Hematopoietic multipotent progenitor cell treated with erythropoietin and hydrocortisone succinate and interleukin-3 and kit ligand, for 15 days (in vitro differentiated cells): ENCODE measurements at places on chromosomes 4 and X.

GRCh38 chr4:73221734-73222133 is 36.9 kb downstream of the ANKRD17 start:
- no peak for DNase-seq

DNA sequence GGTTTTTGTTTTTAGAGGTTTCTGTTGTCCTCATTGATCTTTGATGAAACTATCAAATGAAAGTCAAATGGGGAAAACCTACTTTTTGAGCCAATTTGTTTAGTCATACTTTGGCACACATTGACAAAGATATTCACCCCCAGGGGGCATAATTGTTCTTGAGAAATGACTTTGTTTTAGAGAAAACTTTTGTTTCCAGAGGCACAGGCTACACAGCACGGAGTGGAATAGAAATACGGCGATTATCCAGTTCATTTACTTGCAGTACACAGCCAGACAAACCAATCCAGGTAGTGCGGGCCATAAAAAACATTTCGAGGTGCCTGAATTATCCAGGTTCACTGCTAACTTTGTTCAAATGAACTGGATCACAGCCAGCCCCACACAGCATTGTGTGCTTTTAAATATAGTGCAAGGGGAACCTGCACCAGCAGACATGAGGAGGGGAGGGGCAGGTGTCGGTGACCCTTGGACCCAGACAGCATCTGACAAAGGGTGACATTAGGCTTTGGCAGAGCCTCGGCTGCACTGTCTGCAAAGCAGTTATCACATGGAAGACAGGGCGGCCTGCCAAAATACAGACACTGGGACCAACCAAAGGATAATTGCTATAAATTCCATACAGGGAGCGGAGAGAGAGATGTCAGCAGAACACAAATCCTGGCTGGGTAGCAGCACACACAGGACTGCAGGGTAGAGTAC is 179.6 kb upstream of the NOCT start:
- DNase-seq, result no peak

- no peak for DNase-seq
Measured at GRCh38 chr4:172822331-172822730, 346.3 kb upstream of the GALNT7 start.

DNA sequence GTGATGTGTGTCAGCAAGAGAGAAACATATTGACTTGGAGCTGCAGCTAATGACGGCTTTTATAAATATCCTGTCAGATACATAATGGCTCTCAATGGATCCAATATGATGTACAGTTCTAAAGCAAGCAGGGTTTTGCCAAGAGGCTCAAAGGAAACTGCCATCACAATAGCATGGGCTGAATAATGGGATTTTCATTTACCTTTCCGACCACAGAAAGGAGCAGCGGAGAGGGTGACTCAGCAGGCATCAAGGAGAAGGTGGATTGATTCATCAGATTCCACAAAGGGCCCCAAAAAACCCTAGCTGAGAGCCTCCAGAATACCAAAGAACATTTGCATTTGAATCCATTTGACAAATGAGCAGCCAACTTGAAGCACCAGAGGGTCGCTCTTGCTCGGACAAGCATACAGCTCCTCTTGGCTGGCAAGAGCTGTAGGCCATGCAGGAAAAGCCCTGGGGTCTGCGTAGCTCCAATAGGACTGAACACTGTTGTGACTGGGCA is 355.7 kb upstream of the NOCT start:
- DNase-seq, result no peak

GRCh38 chrX:20974326-20974725 is 399.9 kb upstream of the CNKSR2 start:
- DNase-seq, result no peak

DNA sequence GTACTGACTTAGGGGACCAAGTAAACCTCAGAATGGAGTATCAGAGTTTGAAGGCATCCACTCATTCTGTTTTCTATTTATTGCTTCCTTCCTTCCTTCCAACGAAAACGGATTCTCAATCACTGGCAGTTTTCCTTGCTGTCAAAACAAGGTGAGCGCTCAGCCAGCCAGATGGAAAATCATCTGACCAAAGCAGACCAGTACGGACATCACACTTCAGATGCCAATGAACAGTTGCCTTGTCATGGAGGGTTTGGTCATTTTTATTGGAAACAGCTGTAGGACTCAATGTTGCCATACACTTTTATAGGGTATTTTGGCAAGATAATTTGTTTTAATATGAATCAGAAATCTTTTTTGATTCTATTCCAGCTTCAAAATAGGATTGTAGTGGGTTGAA is 16.6 kb downstream of the GEMIN8 start:
- no peak for DNase-seq

DNA sequence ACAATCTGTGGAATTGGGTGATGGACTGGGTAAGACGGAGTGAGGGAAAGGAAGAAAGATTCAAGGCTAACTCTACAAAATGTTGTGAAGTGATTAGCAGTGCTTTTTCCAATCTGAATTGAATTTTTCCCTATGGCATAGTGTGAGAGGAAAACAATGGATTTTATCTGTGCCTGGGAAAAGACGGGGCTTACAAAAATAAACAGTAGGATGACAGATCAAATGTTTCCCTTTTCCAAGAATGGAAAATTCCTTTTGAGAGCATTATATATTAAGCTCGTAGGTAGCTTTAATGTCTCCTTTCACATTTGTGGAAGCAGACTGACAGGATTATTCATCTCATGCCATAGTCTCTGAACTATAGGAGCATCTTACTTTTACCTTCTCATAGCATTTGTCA is 27.8 kb downstream of the ATP11C start:
- DNase-seq, result no peak

DNA sequence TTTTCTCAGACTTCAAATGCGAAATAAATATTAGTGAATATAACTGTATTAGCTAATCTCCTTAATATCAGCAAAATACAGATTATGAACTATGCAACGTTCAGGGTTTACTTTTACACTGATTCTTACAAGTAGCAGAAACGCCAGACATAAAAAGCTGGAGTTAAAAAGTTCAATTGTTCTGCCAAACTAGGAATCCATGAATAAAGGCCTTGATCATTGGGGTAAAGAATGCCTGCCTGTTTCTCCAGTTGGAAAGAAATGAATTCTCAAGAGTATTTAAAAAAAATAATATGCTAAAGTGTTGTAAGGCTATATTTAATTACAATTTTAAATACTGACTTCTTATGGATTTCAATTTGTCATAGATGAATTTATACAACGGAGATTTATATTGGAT is 612.2 kb downstream of the DMD start:
- no peak for DNase-seq

GRCh38 chr4:163493643-163494359 is 689 bp upstream of the TMA16 start:
- no peak for DNase-seq

GRCh38 chr4:1573830-1574459 is 110.2 kb downstream of the FAM53A start:
- no peak for DNase-seq

DNA sequence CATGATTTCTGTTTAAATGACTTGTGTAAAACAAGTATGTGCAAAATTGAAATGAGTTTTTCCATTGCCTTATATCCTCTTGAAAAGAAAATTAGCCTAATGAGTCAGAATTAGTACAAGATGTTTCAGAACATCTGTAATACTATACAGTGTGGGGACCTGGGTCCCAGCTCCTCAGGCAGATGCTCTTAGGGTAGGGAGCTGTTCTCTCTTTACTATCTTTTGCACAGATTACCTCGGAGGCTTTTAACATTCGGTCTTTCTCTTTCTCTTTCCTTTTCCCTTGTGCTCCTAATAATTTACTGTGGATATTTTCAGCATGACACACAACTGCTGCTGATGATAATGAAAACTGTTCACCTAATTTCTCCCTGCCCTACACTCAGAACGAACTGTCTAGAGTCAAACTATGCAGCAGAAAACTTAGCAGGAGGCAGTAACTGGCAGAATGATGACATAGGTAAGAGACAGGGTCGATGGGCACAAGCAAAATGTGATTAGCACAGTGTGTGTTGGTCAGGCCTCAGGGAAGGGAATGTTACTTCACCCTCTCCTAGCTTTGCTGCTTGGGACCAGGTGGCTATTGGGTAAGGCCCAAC is 455.3 kb downstream of the PDHA2 start:
- DNase-seq, result no peak

DNA sequence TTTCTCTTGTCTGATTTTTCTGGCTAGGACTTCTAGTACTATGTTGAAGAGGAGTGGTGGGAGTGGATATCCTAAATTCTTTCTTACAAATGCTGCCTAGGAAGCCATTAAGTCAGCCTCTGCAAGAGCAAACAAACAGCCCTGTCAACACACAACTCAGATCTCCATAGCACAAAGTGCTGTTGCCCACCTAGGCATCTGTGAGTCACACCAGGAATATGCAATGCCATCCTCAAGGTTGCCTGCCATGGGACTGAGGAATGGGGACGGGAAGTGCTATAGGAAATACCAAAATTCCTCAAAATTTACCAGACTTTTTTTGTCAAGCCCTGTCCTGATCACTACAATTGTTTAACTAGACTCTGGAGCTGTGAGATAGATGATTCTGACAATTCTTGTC is 466.9 kb downstream of the FSTL5 start:
- DNase-seq, result no peak
